ENCODE measurements at places on chromosomes 3 and 15.
A peak's percentile ranks its signal among the peaks of the same experiment; 100 is the strongest.

GRCh38 chr3:27877061-27878013 lies 155.2 kb upstream of the EOMES start:
- DNase-seq: no peak

GRCh38 chr3:49294343-49294742 lies 17.3 kb upstream of the C3orf62 start:
- no peak for DNase-seq

- DNase-seq: no peak
Observed at GRCh38 chr3:60095516-60095915, 1045.7 kb upstream of the CFAP20DC start.

- no peak for DNase-seq
Observed at GRCh38 chr3:59316688-59317275, 267.0 kb upstream of the CFAP20DC start.

GRCh38 chr15:66069751-66070150 lies 183.8 kb downstream of the MEGF11 start:
- no peak for DNase-seq

DNA sequence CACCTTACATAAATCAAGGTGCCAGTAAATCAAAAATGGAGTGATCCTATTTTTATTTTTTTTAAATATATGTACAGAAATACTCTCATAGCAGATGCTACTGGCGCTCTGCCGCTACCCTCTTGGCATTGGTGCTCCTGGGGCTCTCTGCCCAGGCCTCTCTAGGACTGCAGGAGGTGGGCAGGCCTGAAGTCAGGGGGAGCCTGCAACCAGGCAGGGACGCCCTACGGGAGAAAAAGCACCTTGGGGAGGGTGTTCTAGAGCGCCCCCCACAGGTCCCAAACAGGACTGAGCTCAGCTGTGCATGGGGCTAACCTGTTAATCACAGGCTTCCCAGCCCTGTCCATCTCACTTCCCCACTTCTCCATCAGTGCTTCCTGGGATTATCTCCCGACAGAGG lies 192.5 kb downstream of the SHQ1 start:
- no peak for DNase-seq

DNA sequence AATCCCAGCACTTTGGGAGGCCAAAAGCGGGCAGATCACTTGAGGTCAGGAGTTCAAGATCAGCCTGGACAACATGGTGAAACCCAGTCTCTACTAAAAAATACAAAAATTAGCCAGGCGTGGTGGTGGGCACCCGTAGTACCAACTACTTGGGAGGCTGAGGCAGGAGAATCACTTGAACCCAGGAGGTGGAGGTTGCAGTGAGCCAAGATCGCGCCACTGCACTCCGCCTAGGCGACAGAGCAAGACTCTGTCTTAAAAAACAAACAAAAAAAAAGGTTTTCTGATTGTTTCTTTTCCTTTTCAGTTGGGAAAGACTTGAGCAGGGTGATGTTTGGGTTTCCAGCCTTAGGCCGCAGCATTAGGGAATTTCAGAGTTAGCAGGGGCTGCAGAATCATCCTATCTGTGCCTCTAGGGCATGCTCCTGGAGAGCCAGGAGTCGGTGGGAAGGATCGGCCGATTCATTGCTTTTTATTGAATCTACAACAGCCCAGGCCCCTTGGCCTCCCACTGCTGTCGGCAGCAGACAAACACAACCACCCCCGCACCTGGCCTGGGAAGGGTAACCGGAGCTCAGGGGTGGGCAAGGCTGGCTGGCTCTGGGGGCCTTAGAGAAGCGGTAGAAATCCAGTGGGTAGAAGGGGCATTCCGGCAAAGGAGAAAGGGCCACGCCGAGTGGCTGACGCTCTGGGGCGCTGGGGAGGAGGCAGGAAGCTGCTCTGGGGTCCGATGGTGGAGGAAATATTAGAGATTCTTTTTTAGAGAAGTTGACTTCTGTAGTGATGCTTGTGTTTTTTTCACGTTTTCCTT lies 6.3 kb downstream of the CHAC1 start:
- DNase-seq: no peak

DNA sequence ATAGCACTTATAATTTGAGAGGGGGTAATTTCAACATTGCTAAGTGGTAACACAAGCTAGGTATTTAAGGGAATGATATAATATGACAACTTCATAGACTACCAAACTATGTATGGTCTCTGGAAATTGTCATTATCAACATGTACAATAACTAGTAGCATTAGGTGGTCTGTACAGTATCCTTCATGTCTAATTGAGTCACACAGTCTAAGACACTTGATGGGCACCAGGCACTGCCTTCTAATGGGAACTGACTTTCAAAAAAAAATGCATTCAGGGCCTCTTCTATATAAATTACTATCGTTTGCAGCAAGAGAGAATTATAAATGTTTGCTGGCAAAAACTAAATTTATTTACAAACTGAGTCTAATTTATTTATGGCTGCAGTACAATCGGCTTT lies 271.8 kb downstream of the MECOM start:
- no peak for DNase-seq

DNA sequence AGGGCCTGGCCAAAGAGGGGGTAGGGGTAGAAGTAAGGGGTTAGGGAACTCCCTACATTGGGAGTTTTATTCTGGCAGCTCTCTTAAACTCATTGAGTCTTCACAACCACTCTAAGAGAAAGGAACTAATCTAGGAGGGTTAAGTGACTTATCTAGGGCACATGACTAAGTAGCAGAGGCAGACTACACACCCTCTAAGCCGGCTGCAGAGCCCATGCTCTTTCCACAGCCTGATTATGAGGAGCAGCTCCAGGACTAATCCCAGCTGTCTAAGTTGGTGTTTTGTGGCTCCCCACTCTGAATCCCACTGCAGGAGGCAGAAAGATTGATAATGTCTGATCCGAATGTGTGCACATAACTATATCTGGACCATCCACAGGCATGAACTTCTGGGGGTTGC lies 374.6 kb downstream of the EPHB1 start:
- no peak for DNase-seq

GRCh38 chr3:172142864-172143451 lies 103.6 kb downstream of the FNDC3B start:
- no peak for DNase-seq

DNA sequence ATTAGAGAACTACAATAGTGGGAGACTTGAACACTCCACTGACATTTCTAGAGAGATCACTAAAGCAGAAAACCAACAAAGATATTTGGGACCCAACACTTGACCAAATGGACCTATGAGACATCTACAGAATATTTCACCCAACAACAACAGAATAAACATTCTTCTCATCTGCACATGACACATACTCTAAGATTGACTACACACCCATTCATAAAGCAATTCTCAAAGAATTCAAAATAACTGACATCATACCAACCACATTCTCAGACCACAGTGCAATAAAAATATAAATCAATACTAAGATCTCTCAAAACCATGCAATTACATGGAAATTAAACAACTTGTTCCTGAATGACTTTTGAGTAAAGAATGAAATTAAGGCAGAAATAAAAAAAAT lies 473.7 kb downstream of the LPP start:
- no peak for DNase-seq

GRCh38 chr3:169529013-169529412 lies 134.5 kb downstream of the MECOM start:
- no peak for DNase-seq

DNA sequence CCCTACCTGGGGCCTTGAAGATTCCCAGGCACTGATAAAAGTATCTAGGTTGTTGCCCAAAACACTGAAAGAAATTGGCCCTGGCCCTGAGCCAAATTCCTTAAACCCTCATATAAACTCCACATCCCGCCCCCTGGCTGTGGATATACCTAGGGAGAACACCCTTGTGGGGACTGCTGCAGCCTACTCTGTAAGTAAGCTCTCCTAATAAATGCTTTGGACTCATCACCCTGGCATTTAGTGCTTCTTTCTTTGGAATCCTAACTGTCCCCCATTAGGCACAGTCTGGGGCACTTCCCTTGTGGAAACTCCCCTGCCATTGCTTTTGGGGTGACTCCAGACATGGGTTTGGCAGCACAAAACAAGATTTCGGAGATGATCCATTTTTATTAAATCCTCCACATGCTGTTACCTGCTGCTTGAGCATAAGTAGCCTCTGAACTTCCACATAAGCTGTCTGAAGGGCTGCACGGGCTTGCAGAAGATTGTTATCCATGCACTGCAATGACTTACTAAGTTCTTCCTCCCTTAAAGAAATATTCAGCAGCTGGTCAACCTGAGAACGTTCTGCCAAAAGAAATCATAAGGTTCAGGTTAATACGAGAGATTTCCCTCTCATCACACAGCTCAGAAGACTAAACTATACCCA lies 46.4 kb downstream of the ZNF106 start:
- DNase-seq: no peak

GRCh38 chr3:183210862-183211341 lies 42.2 kb upstream of the B3GNT5 start:
- DNase-seq: no peak

DNA sequence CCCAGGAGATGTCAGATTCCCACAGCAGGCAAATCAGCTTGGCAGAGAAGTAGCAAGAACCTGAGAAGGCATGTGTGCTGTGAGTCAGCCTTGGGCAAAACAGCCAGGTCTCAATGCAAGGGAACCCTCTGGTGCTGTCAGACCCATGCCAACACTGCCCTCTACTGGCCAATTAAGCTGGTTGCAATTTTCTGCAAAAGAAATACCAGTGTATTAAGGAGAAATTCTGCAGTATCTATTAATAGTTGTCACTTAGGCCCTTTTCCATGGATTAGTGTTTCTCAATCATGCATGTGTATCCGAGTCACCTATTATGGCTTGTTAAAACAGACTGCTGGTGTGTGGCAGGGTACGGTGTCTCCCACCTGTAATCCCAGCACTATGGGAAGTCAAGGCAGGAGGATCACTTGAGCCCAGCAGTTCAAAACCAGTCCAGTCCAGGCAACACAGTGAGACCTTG lies 26.2 kb downstream of the MAP4 start:
- DNase-seq: peak; percentile 65

- DNase-seq: no peak
Observed at GRCh38 chr3:156586905-156587759, 32.2 kb upstream of the SSR3 start.

GRCh38 chr3:97996988-97997387 lies 24.8 kb upstream of the RIOX2 start:
- no peak for DNase-seq

DNA sequence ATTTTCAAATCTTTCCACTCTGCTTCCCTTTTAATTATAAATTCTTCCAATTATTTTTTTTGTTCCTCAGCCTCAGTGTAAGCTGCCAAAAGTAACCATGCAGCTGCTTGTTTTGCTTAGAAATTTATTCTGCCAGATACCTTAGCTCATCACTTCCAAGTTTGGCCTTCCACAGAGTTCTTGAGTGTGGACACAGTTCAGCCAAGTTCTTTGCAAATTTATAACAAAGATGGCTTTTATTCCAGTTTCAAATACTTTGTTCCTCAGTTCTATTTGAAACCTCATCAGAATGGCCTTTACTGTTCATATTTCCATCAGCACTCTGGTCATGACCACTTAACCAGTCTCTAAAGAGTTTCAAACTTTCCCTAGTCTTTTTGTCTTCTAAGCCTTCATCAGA lies 10.3 kb downstream of the RTP1 start:
- no peak for DNase-seq

GRCh38 chr3:12194669-12195161 lies 36.0 kb upstream of the TIMP4 start:
- no peak for DNase-seq

DNA sequence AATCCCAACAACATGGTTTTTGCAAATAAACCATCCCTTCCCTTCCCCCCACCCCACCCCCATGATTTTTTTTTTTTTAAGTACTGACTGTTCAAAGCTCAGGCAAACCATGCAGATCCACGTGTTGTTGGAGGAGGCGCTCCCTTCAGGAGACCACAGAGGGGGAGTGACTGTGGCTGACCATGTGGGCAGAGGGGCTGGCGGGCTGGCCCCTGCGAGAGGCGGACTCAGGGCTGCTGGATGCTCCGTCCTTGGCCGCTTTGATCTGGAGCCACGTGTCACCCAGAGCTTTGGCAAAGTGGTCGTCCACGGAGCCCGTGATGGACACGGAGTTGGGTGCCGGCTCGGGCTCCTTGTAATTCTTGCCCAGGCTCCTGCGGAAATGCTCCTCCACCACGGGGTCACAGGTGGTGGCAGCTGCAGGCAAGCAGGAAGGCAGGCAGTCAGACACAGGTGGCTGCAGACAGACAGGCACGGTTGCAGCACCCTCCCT lies 85.3 kb downstream of the VGLL4 start:
- DNase-seq: no peak

GRCh38 chr3:50302095-50303012 lies 1.0 kb downstream of the HYAL1 start:
- no peak for DNase-seq

GRCh38 chr15:31147944-31148296 lies 46.4 kb upstream of the TRPM1 start:
- no peak for DNase-seq

DNA sequence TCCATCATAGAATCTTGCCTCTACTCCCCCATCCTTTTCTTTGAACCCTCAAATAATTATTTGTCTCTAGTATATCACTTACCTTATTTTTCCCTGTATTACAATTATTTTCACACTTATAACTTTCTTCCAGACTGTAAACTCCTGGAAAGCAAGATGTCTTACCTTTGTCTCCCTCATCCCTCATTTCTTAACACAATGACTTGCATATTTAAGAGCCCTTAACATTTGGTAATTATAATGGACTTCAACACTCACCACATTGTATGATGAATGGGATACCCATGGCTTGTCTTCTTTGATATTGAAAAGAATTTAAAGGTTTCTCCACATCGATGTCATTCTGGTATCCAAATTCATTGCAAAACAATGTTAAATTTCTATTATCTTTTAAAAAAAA lies 81.4 kb upstream of the GUCA1C start:
- DNase-seq: no peak

DNA sequence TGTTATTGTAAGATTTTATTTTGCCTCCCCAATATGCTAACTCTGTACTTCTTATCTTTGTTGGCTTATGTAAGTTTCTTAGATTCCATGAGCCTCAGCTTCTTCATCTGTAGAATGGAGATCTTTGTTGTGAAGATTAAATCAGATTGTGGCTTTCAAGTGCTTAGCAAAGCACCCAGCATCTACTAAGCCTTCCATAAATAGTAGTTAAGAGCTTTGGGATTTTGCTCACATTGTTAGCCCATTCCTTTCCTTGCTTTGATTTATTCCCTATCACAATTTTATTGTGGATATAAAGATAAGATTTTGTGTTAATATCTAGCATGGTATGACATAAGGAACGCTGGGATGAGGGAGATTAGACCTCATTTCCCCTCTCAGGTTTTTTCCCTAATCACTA lies 501.4 kb downstream of the PYDC2 start:
- no peak for DNase-seq

DNA sequence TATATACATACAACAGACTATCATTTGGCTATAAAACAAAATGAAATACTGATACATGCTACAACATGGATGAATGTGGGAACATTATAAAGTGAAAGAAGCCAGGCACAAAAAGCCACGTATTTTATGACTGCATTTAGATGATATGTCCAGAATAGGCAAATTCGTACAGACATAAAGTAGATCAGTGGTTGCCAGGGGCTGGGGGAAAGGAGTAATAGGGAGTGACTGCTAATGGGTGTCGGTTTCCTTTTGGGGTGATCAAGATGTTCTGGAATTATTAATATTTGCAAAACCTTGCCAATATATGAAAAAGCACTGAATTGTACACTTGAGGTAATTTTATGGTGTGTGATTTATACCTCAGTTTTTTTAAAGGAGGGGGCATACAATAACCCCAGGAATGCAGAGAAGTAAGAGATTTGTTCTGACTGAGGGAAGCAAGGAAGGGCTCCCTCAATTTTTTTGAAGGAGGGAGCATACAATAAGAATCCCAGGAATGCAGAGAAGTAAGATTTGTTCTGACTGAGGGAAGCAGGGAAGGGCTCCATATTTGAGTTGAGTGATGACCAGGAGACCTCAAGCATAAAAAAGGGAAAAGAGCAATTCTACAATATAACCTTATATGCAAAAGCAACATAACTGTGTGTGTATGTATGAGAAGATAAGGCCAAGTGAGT lies 6.2 kb downstream of the PSMD6 start:
- DNase-seq: no peak
